SHP77 (cell line): ENCODE measurements at places on chromosomes 5 and 9.

DNA sequence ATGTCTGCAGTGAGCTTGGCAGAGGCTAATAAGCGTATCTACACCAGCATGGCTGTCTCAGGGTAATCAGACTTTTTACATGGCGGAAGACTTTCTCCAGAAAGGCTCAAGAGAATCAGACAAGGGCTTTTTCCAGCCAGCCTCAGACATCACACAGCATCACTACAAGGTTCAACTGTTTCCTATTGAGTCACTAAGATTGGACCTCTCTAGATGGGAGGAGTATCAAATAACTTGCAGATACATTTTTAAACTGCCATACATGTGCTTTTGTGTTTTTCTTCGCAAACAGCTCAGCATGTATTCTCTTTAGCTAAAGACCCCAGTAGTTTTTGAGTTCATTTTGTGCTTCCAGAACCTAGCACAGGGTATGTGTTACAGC lies 22.9 kb upstream of the PIK3R1 start:
- DNase-seq = no peak

GRCh38 chr9:136112541-136112940 lies 6.1 kb downstream of the TMEM250 start:
- DNase-seq = no peak

- no peak for DNase-seq
Measured at GRCh38 chr9:108603141-108603540, 252.6 kb downstream of the ACTL7B start.

GRCh38 chr5:107422494-107422893 lies 248.2 kb downstream of the EFNA5 start:
- DNase-seq = no peak

- DNase-seq = no peak
Measured at GRCh38 chr5:154713615-154714125, 41.5 kb upstream of the LARP1 start.

DNA sequence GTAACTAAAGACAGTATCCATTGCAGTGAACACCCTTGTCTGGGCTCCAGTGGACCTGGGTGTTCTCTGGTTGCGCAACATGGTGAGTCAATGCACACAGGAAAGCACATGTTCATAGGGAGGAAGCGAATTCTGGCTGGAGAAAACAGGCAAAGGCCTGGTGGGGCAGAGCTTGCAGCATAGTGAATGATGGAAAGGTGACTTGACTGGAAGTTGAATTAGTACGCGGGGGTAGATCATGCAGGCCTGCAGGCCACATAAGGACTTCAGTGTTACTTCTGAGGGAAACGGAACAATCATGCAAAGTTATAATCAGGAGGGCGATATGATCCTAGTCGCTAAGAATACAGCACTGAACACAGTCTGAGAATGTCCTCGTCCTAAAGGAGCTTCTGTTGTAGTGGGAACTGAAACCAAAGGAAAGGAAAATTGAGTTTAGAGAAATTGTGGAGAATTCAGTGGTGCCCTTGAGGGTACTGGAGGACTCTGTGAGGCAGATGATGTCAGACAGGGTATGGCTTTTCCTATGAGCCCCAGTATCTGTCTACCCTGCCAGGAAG lies 71.9 kb upstream of the RANBP3L start:
- DNase-seq = peak; percentile 26

DNA sequence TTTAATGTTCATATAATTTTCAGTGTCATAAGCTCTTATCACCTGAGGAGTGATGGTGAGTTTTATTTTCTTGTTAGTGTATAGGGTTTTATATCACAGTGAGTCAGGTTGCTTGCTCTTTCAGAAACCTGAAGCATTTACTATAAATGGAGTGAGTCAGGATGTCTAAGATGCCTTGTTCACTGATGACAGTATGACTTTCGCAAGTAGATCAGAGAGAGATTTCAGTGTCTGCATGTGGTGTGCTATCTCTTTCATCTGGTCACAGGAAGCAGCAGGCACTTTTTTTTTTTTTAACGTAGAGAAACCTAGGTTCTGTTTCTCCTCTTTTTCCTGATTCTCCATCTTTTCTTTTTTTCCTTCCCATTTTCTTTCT lies 237.1 kb downstream of the DMRTA1 start:
- DNase-seq = no peak

- DNase-seq = peak; percentile 31
Measured at GRCh38 chr9:3181049-3181953, 337.4 kb upstream of the PUM3 start.

- DNase-seq = no peak
Measured at GRCh38 chr9:134171316-134172197, 7.2 kb upstream of the RNU6ATAC start.

DNA sequence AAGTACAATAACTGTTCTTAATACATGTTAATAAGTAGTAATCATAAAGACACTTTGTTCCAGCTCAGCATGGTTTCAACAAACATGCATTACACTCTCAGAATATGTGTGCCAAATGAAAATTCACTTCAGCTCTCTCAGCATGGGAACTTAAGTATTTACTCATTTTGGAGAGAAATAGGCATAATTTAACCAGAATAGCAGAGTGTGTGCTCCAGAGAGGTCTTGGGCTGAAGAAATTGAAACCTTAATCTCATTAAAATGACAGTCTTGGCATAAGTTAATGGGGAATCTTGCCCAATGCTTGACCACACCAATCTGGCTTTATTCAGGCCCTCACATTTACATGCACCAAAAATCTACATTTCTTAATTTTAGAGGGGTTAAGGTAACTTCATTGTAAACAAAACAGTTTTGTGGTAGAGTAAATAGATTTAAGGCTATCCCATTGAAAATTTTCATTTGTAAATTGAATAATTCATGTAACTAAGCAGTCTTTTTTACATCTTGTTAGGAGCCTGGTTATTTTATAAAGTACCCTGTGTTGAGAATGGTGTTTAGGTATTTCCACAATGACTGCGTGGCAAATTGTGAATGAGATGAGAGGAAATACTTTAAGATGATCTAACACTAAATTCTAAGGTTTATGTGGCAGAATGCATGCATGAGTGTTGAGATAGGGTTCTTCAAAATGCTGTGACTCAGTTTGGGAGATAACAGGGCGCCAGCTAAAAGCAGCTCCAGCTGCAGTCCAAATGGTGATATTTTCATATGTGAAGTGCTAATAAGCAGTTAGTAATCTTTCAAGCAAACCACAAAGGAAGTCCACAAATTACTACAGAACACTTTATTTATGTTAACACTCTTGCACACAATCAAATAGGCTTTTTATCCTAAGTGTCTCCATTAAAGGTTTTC lies 11.3 kb upstream of the LOX start:
- no peak for DNase-seq

- no peak for DNase-seq
Measured at GRCh38 chr9:114811301-114811700, 5.5 kb upstream of the TNFSF15 start.

GRCh38 chr9:107213080-107213479 lies 70.0 kb upstream of the RAD23B start:
- DNase-seq = no peak

DNA sequence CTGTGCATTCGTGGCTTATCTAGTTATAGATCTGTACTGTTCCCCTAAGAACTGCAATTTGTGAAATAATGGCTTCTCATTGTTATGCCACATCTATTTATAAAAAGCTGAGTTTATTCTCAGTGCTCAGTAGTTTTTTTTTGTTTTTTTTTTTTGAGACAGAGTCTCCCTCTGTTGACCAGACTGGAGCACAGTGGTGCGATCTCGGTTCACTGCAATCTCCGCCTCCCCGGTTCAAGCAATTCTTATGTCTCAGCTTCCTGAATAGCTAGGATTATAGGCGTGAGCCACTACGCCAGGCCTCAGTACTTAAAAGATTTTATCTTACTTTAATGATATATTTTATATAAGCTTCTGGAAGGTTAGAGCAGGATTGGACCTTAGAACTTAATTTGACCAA lies 19.0 kb downstream of the SEC61B start:
- no peak for DNase-seq

GRCh38 chr9:1857808-1858207 lies 157.3 kb upstream of the SMARCA2 start:
- DNase-seq = no peak

DNA sequence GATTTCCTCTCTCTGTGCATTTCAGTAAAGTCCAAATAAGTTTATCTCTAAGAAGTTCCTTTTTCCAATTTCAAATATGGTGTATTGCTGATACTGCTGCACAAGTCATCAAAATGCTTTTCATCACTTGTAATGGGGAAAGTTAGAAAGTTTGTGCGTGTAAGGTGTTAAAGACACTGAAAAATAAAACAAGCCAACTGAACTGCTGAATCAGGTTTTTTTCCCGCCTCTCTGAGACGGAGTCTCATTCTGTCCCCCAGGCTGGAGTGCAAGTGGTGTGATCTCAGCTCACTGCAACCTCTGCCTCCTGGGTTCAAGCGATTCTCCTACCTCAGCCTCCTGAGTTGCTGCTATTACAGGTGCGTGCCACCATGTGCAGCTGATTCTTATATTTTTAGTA lies 400.9 kb downstream of the LRRC70 start:
- no peak for DNase-seq

DNA sequence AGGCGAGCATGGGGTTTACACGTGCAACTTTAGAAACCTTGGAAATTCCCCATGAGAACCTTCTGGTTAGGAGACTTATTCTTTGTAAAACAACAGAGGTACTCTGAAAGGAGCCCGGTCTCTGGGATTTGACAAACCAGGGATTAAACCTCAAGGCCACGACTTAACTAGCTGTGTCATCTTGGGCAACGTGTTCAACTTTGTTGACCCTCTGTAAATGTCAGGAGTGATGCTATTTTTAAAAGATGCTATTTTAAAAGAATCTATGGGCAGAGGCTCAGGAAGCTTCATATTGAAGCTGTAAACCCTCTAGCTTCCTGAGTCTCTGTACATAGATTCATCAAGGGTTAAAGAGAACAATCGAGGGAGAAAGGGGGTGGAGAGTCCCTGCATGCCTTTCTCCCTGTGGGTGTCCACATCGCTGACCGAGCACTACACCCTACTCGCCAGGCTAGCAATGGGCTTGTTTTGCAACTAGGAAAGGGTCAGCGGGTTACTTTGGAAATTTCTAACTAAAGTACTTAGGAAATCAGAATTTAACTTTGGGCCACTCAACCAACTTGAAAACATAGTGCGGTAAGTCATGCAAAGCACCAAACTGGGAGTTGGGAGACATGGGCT lies 2.1 kb downstream of the SLC36A2 start:
- no peak for DNase-seq

DNA sequence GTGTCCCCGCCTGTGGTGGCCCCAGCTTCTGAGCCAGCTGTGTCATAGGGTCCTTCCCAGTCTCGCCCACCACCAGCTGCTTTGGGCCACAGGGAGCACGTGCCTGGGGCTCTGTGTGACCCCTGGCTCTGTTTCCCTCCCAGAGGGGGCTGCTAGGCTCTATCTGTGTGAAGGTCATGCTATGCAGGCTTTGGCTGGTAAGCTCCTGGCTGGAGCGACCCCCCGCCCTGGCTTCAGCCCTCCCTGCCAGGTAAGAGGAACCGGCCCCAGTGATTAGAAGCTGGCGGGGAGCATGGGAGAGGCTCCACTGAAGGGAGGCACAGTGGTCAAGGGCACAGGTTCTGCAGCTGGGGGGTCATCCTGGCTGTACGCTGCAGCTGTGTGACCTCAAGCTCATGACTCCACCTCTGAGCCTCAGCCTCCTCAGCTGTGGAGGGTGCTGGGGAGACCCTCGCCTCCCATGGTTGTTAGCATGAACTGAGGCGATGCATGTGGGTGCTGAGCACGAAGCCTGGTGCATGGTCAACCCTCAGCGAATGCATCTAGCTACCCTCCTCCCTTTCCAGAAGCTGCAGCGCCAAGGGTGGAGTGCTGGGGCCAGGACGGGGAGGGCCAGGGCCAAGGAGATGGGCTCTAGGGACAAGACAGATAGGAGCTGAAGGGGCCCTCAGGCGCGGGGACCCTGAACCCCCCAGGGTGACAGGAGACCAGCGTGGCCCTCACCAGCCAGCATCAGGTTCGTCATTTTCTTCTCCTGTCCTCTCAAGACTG lies 163.8 kb upstream of the MVB12B start:
- no peak for DNase-seq

DNA sequence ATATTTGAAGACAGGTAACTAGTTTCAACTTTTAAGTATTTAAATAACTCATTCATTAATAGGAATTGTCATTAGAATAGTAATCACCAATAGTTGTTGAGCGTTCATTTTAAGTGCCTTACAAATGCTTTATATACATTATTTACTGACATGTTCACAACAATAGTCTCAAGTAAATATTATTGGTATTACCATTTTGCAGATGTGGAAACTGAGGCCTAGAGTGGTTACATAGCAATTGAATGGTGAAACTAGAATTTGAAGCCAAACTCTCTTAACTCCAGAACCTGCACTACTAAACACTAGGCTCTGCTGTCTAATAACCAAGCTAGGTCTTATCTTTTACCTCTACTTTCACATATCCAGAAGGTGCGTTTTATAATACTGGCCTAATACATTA lies 4.8 kb upstream of the HSPA9 start:
- DNase-seq = no peak

DNA sequence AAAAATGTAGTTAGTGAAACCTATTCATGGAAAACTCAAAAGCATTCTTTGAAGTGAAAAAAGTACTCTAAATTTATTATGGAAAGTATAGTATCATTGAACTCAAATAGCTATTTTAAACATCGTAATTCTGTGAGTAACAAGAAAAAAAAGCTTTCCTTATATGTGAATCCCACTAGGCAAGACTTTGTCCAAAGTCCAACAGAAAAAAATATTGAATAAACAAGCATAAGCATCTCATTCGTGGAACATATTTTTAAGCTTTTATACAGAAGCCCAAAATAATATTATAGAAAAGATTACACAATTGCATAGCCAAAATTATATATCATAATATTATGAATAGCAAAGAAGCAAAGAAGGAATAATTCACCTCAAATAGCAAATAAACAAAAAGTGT lies 79.4 kb upstream of the IFNE start:
- no peak for DNase-seq

DNA sequence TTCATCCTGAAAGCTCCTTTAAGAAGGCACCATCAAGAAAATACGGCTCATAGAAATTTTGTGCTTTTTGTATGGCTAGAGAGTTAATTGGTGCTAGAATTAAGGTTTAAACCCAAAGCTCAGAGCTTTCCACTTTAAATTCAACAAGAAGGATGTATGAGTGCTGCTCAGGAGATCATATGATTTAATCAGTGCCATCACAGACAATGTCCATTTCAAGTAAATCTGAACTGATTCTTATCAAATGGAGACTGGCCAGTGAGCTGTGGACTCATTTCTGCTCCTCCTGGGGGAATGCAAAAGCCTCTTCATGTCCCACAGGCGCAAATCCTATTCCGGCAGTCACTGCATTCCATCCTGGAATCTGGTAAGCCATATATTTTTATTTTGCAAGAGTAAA lies 327.2 kb downstream of the BNC2 start:
- DNase-seq = no peak

DNA sequence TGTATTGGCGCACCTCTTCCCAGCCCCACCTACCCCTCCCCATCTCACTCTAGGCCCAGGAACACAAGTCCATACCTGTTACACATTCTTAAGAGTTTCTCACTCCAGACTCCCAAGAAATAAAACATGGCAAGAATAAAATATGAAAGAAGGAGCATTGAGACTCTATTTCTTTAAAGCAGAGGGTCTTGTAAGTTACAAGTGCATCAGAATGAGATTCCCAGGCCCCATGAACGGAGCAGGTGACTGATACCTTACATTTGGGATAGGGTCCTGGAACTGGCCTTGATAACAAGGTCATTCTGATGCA lies 5.7 kb downstream of the EGR1 start:
- DNase-seq = no peak
